Kidney (tissue), 22 donors: ENCODE measurements at places on chromosomes 16 and 17. TPM values are rescaled to one million over a fixed set of nuclear protein-coding genes. Genes with fewer than 3 reads are reported as not detected.

Gene FAM171A2
- polyA plus RNA-seq = 1.6 TPM

Gene MAPK7
- 7.1 TPM for polyA plus RNA-seq

Gene SDK2
- polyA plus RNA-seq = 0.37 TPM

Gene HOXB2
- 30.7 TPM for polyA plus RNA-seq

Gene C16orf86
- 11.2 TPM for polyA plus RNA-seq
